ENCODE measurements at places on chromosomes 6 and 20. TPM values are rescaled to one million over a fixed set of nuclear protein-coding genes. Genes with fewer than 3 reads are reported as not detected.

DNA sequence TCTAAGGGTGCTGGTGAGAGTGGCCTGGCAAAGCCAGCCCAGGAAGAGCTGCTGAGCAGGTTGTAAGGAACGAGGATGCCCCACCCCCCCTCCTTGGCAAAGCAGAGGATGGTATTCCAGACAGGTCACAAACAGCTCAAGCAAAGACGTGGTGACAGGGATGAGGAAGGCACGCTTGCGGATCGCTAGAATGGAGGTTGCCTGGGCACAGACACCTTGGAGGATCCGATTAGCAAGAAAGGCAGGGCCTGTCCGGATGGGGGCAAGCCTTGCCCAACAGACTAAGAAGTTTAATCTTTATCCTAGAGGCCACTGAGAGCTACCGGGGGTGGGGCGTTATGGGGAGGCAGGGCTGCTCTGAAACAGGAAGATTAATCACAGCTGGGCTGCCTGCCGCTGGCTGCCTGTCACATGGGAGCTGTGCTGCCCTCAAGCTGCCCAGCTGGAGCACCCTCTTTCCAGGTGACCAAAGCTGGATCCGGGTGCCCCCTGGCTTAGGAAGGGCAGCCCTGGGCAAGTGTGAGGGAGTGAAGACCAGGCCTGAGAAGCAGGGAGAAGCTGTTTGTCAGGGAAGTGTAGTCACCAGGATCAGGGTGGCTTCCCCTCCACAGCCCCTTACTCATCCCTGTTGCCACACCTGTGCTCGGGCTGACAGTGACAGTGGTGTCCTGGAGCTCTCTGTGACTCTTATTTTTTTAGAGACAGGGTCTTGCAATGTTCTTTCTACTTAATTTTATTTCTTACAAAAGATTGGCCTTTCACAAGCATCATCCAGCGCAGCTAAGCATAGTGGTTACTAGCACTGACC is 9.1 kb upstream of the MAPK13 start:
- DNase-seq: no peak

The TNFRSF21 gene
- total RNA-seq: 3.5 TPM

DNA sequence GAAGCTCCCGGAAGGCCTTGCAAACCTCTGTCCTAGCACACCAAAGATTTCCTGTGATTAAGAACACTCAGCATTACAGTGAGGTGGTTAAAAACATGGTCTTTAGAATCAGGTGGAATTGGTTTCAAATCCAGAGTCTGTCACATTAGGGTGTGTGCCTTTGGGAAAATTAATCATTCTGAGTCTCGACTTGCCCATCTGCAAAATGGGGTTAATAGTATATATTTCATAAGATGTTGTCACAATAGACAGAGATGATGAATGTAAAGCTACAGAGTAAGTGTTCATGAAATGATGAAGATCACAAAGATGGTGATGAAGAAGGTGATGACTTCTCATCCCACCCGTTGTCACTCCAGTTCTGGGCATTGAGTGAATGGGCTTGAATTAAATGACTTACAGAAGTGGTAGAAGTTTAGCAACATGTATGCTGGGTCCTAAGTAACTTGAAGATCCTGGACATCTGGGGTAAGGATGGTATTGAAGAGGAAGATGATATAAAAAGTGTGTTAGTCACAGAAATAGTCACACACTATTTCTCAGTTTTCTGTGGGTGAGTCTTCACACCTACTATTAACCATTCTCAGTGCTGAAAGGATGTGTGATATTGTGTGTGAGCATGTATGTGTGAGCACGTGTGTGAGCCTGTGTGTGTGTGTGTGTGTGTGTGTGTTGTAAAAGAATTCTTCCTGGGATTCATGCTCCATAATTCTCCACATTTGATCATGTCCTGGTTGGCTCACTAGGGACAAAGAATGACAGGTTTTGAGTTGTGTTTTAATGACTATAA is 28.0 kb upstream of the NEDD9 start:
- no peak for DNase-seq

The OR2H1 gene
- total RNA-seq: not detected

Data from cardiac septum (tissue), 1 donor.